Stimulated activated CD4-positive, alpha-beta T cell treated with anti-CD3 and anti-CD28 coated beads, Interleukin-2, amount 100 ng/mL, for 24 hours (primary cell): ENCODE measurements at places on chromosomes 4 and X.

GRCh38 chr4:13968723-13969122 is 341.2 kb upstream of the BOD1L1 start:
- no peak for DNase-seq

DNA sequence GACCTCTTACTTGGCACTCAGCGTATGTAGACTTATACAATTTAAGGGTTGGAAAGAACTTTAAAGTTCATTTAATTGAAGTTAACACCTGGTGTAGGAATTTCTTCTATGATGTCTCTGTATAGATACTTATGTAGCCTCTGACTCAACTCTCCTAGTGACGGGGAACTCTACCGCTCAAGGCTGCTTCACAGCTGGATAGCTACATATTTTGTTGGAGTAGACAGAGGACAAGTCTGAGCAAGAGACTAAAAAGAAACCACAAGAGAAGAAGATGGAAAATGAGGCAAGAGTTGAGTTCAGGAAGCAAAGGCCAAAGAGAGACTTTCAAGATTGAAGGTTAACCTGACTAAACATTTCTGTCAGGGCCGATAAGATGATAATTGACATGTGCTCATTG is 52.6 kb downstream of the GPR50 start:
- no peak for DNase-seq

- DNase-seq = no peak
Observed at GRCh38 chr4:10421344-10422055, 35.7 kb downstream of the ZNF518B start.

- DNase-seq = no peak
Observed at GRCh38 chr4:136637071-136637777, 895.1 kb downstream of the PCDH18 start.

- DNase-seq = no peak
Observed at GRCh38 chr4:186936496-186937375, 213.1 kb upstream of the FAT1 start.

DNA sequence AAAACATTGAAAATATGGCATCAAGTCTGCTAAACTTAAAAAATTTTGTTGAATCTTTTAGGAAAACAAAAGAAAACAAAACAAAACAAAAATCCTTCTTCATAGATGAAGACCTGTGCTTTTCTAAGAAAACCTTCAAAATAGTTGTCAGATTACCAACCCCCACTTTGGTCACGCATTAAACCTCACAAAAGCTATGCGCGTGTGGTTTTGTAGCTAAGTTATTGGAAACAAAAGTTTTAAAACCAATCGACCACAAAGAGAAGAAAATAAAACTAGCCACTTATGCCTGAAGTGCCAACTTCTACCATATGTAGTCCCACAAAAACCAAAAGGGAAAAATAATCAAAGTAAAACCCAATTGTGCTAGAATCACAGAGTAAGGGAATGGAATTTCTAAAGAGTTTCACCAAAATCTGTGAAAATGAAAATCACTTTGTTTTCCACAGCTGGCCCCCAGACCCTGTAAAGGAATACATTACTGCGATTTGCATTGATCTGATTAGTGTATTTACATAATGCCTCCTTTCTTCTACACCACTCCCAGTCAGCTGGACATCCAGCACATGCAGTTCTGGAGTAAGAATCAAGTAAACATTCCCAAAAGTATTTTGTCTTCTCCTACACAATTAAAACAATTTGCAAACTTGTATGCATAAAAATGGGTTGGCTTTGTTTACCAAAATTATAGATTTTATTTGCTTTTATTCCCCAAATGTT is 330.1 kb upstream of the DKK2 start:
- no peak for DNase-seq

- no peak for DNase-seq
Observed at GRCh38 chrX:138853936-138854335, 142.4 kb upstream of the FGF13 start.

DNA sequence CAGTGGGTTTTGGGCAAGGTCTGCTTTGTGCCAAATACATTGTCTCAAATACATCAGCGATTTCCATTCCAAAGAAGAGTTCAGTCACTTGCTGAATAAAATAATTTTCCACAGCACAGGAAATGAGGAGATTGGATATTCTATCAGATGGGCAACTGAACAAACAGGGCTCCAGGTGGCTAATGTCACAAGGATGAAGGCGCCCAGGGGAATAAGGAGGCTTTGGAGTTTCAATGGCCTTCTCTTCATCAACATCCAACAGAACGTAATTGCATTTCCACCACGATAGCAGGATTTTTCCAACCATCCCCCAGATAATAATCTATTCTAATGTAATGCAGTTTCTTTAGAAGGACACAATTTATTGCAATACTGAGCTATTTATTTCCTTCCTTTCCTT is 104.7 kb upstream of the KLHL13 start:
- no peak for DNase-seq

GRCh38 chr4:89539374-89539773 is 231.8 kb upstream of the GPRIN3 start:
- DNase-seq = no peak

DNA sequence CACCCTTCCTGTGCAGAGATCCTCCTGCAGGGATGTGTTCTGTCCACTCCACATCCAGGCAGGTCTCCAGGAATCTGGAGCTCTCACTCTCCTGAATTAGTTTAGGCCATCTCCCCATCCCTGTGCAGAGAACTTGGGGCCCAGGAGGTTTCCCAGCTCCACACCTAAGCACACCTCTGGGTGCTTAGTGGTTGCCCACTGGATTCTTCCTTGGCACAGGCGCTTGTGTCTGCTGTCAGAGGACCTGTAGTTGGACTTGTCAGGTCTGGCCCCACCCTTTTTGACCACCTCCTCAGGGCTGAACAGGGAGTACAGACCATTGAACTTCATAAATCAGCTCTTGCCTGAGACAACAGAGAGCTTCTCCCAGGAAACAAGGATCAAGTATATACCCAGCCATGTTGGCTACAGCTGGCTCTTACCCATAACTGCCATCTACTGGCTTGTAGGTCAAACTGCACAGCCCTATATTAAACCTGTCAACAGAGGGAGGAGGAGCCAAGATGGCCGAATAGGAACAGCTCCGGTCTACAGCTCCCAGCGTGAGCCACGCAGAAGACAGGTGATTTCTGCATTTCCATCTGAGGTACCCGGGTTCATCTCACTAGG is 275.5 kb downstream of the PPARGC1A start:
- DNase-seq = no peak

DNA sequence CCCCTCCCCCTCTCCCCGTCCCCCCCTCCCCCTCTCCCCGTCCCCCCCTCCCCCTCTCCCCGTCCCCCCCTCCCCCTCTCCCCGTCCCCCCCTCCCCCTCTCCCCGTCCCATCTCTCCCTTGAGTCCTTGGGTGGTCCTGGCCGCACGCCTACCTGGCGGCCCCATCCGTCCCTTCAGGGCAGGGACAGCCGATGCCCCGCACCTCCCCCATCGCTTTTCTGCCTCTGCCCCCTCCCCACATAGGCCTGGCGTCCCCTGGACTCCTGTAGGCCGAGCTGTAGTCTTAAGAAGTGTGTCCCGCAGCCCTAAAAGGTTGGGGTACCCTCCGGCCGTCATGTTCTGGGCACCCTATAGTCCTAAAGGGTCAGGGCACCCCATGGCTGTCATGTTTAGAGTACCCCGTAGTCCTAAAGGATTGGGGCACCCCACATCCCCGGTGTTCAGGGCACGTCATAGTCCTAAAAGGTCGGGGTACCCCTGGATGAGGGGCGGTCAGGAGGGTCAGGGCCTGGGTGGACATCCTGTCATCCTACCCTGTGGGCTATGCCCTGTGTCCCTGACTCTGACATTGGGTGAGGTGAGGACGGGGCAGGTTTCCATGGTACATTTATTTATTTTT is 10.8 kb upstream of the GTPBP6 start:
- DNase-seq = no peak

GRCh38 chr4:163251204-163251603 is 81.2 kb downstream of the NPY1R start:
- DNase-seq = no peak

GRCh38 chr4:7337196-7338058 is 97.3 kb downstream of the PSAPL1 start:
- DNase-seq = no peak

- DNase-seq = no peak
Observed at GRCh38 chrX:53044995-53045394, 3.6 kb upstream of the GPR173 start.

- DNase-seq = no peak
Observed at GRCh38 chr4:10721616-10722015, 37.0 kb upstream of the CLNK start.

DNA sequence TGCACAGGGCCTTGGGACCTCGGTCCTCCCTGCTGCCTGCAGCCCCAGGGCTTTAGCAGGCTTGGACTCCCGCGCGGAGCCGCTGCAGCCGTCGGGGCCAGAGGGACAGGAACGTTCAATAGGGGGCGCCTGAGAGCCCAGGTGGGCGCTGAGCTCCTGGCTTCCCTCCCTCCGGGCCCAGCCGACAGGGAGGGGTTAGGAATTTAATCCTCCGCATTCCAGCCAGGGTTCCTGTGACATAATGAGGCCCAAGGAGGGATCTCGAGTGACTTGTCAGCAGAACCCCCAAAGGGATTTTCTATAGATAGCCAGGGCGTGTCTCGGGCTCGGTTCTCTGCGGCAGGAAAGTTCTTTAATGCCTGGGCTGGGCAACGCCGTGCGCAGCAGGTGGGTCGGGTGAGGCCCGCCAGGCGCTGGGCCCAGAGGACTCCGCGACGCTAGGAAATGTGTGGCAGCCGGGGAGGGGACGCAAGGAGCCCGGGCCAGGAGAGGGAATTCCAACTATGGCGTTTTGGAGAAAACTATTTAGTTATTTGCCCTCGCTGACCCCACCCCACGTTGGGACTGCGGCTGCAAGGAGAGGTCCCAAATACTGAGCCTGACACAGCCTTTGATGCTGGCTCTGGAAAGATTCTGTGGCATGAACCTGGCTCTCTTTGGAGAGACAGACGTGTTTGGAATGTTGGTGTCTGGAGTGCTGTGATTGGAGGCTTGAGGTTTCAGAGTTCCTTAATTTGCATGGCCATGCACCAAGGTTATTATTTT is 285.2 kb upstream of the GATB start:
- peak; percentile 35 for DNase-seq

- DNase-seq = no peak
Observed at GRCh38 chr4:186012071-186012470, 56.9 kb upstream of the TLR3 start.

- peak; percentile 29 for DNase-seq
Observed at GRCh38 chrX:19846995-19847790, 40.2 kb downstream of the SH3KBP1 start.
